ENCODE measurements at places on chromosomes 7 and 10.

DNA sequence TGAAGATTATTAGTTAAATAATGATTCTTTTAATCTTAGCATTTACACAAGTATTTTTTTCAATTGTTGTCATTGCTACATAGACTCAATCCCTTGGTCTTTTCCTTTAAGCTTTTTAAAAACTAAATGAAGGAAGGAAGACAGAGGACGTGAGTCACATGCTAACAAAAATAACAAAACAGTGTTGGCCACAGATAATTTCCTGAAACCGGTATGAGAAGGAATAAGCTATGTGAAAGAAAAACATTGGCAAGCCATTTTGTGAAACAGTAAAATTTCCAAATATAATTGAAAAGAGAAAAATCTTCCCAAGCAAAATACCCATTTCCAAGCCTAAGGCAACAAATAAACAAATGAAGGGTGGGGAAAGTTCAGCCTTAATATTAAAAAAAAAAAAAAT, 223.0 kb downstream of the AHR start:
- DNase-seq: no peak

- DNase-seq: no peak
Measured at GRCh38 chr10:102642736-102643335, 1.4 kb upstream of the TRIM8 start.

DNA sequence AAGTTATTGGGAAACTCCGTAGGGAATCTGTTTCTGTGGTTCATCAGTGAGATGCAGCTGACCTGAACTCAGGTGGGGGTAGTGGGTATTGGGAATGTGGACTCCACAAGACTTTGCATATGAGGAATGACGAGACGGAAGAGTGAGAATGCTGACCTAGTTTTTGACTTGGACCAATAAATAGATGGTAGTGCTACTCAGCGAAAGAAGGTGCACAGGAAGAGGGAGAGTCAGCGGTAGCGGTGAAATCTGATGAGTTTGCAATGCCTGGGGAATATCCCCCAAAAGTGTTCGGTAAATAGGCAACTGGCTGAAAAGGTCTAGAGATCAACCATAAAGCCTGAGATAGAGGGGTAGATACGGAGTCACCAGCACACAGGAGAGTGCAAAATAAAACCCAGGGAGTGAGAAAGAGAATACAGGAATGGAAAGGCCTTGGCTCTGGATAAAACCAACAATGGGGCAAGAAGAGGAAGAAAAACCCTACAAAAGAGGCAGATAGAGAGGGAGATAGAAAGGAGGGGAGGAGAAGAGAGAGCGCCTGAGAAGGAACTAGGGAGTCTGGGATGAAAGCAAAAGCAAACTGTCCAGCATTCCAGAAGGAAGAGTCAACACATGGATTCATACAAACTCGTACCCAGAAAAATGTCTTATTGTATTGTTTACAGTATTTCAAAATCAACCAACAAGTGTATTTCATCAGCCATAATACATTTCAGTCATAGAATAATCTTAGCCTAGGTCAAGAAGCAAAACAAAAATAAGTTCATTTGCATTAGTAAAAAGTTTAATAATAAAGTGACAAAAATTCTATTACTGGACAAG, 5.4 kb downstream of the ARHGAP21 start:
- DNase-seq: no peak

DNA sequence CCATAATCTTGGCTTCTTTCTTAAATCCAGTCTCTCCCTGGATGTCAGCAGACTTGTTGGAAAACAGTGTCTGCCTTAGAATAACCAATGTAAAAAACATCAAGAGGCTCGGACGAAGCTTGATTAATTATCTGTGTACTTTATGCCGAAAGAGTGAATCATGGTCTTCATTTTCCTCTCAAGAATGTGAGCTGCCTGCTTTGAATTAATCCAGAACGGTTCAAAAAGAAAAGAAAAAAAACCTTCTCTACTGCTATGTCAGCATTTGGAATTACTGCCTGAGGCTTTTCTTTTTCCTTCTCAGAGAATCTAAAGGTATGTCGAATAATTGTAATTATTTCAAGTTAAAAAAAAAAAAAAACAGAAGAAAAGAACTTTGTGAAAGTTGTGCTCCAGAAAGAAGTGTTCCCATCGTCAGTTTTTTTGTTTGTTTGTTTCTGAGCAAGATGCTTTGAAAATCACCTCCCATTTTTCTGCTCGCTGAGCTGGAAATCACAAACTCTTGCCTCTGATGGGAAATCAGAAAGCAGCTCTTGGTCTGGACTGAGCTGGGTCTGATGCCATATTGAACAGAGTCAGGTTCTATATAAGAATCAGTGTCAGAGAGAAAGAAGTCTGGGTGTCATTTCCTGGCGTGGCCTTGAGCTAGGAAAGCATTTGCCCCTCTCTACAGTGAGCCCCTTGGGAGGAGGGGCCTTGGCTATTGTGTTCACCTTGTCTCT, 20.2 kb downstream of the PLPP4 start:
- DNase-seq: no peak

DNA sequence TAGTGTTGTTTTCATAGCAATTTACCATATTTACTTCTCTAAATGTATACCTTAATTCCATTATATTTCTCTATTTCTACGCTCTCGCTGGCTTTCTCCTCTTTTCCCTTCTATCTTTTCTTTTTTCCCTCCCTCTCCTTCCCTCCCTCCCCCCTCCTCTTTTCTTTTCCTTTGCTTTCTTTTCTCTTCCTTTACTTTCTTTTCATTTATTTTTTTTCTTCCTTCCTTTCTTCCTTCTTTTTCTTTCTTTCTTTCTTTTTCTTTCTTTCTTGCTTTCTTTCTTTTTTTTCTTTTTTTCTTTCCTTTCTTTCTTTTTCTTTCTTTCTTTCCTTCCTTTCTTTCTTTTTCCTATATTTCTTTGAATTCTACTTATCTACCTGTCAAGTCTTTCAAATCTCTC, 533.0 kb upstream of the POT1 start:
- no peak for DNase-seq

DNA sequence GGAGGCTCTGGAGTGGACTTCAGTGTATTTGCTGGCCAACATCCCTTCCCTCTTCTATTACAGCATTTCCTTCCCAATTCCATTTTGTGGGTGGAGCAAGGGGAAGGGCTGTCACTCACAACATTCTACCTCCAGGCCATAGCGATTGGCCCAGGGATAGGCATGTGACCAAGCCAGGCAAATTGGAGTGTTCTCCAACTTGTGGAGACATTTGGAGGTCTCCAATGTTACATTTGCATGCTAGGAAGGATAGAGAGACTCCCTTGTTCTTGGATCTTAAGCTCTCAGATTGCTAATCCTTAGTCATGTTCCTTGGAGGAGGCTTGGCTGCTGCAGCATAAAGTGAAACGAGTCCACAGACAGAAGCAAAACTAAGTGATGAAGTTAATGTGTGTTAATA, 95.6 kb upstream of the KIF5B start:
- DNase-seq: no peak

DNA sequence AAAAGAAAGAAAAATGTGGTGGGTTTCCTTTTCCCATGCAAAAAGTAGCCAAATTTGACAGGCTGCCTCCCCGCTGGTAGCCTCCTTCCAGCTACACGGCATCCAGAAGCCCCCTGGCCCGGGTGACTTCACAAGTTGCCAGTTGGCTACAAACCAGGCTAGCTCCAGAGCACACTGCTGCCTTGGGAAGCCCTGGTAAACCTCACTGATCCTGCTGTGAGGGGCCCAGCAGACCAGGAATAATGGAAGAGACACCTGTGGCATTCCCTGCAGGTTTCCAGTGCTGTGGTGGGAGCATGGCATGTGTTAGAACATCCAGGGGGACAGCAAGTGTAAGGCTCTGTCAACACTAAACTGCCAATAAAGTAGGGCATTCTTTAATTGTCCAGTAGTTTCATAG, 55.7 kb upstream of the TM9SF3 start:
- DNase-seq: no peak

GRCh38 chr7:151381348-151382078, 28.3 kb downstream of the WDR86 start:
- DNase-seq: peak; percentile 66

DNA sequence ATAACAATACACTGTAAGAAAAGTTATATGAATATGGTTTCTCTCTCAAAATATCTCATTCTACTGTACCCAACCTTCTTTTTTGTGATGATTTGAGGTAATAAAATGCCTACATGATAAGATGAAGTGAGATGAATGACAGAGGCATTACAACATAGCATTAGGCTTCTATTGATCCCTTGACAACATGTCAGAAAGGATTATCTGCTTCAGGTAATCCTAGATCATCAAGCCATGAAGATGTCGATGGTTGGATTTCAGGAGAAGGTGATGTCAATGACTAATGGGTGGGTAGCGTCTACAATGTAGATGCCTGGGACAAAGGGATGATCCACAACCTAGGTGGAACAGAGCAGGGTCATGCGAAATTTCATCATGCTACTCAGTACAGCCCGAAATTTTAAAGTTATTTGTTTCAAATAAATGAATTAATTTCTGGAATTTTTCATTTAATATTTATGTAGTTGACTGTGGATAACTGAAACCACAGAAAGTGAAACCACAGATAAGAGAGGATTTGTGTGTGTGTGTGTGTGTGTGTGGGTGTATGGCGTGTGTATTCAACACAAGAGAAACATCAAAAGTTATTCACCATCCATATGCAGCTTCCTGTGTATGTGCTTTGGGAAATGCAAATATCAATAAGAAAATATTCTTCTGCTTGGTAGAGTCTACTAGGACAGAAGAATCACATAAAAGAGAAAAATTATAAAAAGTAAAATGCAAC, 77.0 kb downstream of the MAGI2 start:
- DNase-seq: no peak

DNA sequence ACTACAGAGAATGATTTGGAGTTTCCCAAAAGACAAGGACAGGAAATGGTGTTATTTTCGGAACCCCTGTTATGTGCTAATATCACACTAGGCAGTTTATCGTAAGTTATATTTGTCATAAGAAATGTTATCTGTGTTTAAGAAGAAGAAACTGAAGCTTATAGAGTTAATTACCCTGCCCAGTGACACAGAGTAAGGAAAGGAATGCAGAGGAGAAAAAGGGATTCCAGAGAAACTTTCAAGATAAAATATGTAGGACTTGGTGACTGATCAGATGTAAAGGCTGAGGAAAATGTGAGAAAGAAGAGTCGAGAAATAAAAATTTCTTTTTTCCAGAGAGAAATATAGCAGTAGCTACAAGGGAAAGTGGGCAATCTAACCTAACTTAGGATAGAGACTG, 63.5 kb upstream of the ZNF746 start:
- no peak for DNase-seq

DNA sequence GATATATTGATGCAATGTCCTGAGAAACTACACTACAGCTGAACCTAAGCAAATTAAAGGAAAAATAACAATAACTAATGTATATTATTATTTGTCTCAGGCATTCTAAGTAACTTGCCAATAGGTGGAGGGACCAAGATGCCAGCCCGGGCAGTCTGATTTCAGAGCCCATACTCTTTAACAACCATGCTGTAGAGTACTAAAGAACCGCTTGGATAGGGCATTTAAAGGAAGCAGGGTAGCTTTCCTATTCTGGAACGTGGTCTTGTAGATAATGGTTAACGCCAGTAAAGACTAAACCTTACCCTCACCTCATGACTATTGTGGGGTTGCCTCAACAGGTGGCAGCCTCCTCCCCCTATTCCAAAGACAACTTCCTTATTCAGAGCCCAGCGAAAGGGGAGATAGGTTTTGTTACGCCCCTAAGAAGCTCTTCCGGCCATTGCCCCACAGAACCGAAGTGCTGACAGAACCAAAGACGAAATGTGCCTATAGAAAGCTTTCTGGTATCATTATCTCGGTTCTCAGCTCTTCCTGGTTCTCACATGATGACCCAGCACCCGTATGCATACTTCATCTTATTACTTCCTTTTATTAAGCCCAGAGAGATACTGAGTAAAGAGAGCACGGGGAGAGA, 707 bp upstream of the C1GALT1 start:
- peak; percentile 42 for DNase-seq

DNA sequence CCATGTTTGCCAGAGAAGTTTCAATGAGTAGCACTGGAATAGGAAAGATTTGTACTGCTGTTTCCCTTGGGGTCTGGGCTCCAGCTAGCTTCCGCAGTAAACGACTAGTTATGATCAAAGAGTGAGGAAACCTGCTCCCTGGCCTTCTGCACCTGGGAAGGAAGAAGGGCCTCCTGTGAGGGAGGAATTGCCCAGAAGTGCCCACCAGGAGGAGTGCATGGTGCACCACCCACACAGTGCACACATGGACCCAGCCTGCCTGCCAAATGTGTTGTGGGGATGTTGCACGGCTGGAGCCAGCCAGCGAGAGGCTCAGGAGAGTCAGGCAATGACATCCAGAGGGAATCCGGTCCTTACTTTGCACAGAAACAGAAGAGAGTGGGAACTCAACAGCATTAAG, 27.0 kb upstream of the FAM107B start:
- no peak for DNase-seq

DNA sequence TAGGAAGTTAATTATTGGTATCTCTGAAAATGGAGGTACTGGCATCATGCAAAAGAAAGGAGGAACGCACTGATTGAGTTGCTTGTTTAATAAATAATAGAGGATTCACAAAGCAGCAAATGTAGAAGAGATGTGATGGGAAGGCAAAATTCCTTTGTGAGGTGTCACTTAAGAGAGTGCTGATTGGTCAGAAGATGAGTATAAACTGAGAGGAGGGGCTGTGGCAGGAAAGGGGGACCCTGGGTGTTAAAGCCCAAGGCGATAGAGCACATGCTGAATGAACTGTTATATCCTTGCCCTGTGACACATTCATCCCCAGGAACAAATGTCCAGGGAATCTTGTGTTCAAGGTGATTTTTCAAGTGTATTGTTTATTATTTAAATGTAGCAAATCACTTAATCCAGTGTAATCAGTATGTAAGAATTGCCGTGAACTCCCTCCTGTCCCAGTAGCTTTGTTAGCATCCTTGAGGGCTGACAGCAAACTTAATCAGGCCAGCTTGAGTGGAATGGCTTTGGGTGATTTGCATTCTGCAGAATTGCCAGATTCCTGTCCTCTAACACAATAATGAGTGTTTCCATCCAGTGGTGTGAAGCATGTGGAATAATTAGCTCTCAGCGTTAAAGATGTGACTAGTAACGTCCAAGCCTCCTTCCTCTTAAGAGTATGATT, 111.9 kb downstream of the CHN2 start:
- DNase-seq: no peak
